ENCODE measurements at places on chromosomes 6 and 20.

- DNase-seq = no peak
Measured at GRCh38 chr20:35907017-35907701, 47.1 kb downstream of the SCAND1 start.

DNA sequence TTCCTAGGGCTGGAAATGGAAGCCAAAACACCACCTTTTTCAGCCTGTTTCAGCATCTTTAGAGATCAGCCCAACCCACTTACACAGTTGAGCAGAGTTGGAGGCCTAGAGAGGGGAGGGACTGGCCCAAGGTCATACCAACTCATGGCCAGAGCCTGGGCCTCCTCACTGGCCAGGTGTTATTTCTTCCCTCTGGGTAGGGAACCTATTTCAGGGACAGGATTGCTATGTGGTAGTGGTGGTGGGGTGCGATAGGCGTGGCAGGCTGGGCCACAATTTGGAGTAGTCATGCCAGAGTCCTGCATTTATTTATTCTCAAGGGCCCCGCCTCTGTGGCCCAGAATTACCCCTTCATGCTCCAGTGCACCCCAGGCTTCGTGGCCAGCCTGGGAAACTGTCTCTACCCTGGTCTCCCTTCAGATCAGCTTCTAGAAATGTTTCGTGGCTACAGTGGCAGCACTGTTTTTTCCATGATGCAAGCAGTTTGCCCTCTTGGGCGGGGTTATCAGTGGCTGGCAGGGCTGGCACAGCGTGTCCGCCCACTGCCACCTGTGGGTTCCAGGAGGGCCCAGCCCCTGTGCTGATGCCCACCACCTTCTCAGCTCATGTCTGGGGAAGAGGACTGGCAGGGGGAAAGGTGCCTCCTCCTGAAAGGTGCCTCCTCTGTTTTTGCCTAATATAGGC is 6.2 kb downstream of the VEGFA start:
- DNase-seq = no peak

- no peak for DNase-seq
Measured at GRCh38 chr20:4084721-4085120, 69.4 kb upstream of the RNF24 start.

DNA sequence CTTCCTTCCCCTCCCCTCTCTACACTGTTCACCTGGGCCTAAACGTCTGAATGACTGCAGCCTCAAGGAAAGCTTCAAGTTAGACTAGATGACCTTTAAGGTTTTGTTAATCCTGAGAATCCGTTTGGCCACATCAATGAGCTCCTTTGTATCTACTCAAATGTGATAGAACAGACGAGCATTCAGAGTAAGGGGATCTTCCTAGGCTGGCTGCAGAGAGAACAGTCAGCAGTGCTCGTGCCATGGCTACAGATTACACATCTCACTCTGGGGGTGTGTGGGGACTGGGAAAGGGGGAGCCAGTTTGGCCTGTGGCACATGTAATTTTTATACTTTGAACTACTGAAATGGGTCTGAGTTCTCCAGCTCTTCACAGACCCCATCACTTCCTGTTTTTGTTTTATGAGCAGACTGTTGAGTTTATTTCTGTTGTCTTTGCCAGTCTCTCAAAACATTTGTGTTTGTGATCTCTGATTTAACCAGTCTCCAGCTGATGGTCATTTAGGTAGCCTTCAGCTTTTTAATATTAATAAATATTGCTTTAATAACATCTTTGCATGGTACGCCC is 50.9 kb downstream of the KCNS1 start:
- no peak for DNase-seq

DNA sequence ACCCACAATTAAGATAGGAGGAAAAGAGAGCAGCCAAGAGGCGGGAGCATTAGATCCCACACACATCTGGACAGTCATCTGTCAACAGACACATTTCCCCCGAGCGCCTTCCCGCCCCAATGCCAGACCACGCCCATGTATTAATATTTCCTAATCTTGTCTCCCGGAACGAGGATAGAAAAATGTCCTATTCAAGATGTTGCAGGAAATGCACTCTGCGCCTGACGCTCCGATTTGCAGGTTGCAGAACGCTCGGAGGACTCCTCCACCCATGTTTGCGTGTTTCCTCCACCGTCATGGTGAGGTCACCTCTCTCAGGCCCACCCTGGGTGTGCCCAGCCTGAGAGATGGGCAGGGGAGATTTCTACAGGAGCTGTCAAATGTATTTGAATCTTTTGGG is 215.2 kb downstream of the TAF4 start:
- no peak for DNase-seq

All from right kidney (tissue), 9 donors.